Colonic mucosa (tissue), 4 donors: ENCODE measurements at places on chromosomes 1 and 21. TPM values are rescaled to one million over a fixed set of nuclear protein-coding genes. Genes with fewer than 3 reads are reported as not detected.

Gene TENT5C
- total RNA-seq, result 58.5 TPM

- H3K4me3 ChIP-seq, result no peak overlapping the region
- DNase-seq, result no peak
- peaks cover 5% of the 10 kb centered on the region for H3K36me3 ChIP-seq
- no peak overlapping the region for H3K27ac ChIP-seq
Measured at GRCh38 chr1:205610036-205610435, 21.8 kb downstream of the ELK4 start.

DNA sequence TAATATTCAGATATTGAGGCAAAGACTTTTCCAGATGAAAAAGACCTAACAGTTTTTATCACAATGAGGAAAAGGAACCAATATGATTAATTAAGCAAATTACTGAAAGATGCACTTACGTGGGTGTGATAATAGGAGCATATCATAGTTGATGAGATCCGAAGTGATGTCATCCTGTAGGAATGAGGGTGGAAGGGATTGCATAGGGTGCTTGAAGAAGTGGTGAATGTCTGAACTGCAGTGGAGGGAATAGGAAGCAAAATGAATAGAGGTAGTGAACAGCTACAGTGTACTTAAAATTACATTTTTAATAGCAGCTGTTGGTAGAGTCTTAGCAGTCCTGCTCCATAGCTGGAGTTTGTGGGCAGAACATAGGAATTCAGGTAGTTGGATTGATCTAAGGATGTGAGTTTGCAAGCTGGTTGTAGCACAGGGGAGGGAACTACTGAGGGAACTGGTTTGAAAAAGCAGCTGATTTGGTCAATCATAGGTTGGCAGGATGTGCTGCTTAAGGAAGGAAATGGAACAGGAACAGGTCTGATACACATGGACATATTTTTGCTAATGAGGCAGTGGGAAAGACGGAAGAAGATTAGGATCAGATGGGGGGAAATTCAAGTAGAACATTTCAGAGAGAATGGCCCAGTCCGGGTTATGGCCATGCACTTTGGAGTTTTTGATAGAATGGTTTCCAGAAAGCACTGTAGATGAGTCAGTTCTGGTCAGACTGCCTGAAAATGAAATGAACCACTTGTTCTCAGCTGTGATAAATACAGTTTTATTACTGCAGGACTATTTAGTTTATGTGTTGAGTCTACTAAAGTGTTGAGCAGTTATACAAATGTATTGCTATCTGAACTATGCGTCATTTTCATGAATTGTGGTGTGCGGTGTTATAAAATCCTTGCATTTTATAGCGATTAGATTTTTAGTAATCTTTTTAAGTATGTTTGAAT is 155.8 kb downstream of the RYR2 start:
- no peak for DNase-seq
- no peaks in the 10 kb centered on the region for H3K27me3 ChIP-seq
- no peak overlapping the region for H3K27ac ChIP-seq

Gene PLA2G4A
- 3.1 TPM for total RNA-seq

- no peak for DNase-seq
- peaks cover 11% of the 10 kb centered on the region for H3K4me1 ChIP-seq
- H3K36me3 ChIP-seq, result no peaks in the 10 kb centered on the region
- no peak overlapping the region for H3K27ac ChIP-seq
- no peaks in the 10 kb centered on the region for H3K27me3 ChIP-seq
Measured at GRCh38 chr1:169513208-169513607, 27.5 kb upstream of the SLC19A2 start.

DNA sequence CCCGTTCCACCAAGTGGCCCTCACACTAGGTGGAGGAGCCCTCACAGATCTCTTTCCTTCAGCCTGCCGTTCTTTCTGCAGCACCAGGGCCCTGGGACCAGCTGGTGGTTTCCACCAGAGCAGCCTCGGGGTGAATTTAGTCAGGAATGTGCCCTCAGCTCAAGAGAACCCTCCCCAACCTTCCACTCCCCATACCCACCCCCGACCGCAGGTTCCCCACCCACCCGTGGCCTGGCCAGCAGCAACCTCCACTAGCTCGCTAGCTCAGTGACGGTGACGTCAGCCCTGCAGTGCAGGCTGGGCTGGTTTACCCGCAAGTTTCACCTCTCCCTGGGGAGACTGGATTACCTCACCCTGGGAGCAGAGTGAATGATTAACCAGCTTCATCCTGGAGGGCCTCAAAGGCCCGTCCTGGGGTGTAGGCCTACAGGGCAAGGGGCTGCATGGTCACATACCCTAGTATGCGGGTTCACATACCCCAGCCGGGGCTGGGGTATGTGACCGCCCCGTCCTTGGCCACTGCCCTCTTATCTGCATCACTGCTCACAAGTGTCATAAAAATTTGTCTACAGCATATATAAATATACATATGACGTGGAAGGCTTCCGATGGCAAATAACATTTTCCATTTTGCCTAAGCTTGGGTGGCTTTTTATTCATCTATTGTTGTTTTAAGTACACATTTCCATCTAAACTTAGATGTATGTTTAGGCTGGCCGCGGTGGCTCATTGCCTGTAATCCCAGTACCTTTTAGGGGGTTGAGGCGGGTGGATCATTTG is 24.5 kb downstream of the ELF3 start:
- H3K4me1 ChIP-seq, result no peaks in the 10 kb centered on the region
- H3K27ac ChIP-seq, result peak overlapping the region; percentile 69

Gene ATAD3C
- 0.64 TPM for total RNA-seq

GRCh38 chr1:172883387-172883791 is 167.4 kb downstream of the TNFSF18 start:
- H3K4me3 ChIP-seq, result no peak overlapping the region
- H3K36me3 ChIP-seq, result no peaks in the 10 kb centered on the region
- H3K27me3 ChIP-seq, result no peaks in the 10 kb centered on the region
- no peaks in the 10 kb centered on the region for H3K4me1 ChIP-seq
- no peak for DNase-seq

Gene ARHGAP29
- 2.5 TPM for total RNA-seq

- no peaks in the 10 kb centered on the region for H3K4me1 ChIP-seq
- no peak overlapping the region for H3K4me3 ChIP-seq
- DNase-seq, result no peak
- H3K36me3 ChIP-seq, result no peaks in the 10 kb centered on the region
- no peak overlapping the region for H3K27ac ChIP-seq
Measured at GRCh38 chr1:185420588-185421081, 103.6 kb upstream of the IVNS1ABP start.

DNA sequence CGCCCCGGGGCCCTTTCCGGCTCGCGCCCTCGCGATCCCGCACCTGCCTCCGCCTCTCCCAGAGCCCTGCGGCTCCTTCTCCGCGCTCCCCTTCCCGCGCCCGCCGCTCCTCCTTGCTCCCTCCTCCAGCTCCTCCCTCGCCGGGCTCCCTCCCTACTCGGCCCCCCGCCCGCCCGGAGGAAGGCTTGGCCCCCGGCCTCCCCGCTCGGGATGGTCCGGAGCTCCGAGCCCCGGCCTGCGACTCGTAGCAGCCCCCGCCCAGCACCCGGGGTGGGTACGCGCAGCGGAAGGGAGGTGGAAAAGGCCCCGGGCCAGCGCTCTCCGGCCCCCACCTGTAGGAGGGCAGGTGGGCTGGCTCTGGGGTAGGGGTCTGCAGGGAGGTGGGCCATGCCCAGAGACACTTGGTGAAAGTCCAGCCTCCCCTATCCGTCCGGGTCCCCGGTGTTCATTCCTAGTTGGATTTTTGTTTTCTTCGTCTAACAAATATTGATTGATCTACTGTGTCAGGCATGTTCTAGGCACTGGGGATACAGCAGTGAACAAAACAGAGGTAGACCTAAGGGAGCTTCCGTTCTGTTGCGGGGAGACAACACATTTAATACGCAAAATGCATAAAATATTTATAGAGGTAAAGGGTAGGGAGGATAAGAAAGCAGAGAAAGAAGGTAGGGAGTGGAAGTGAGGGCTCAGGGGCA is at the start of gene HTR1D:
Gene HTR1D (minus strand): TSS at position 82 of the 695 bp plus-strand sequence. CDS start 23,283 bp downstream, outside the sequence.
- H3K27ac ChIP-seq, result no peak within 1 kb of the TSS
- no peak for DNase-seq
- no peaks in the 10 kb centered on the region for H3K36me3 ChIP-seq
- H3K4me3 ChIP-seq, result peak within 1 kb of the TSS; percentile 51
- peaks cover 21% of the 10 kb centered on the region for H3K27me3 ChIP-seq

DNA sequence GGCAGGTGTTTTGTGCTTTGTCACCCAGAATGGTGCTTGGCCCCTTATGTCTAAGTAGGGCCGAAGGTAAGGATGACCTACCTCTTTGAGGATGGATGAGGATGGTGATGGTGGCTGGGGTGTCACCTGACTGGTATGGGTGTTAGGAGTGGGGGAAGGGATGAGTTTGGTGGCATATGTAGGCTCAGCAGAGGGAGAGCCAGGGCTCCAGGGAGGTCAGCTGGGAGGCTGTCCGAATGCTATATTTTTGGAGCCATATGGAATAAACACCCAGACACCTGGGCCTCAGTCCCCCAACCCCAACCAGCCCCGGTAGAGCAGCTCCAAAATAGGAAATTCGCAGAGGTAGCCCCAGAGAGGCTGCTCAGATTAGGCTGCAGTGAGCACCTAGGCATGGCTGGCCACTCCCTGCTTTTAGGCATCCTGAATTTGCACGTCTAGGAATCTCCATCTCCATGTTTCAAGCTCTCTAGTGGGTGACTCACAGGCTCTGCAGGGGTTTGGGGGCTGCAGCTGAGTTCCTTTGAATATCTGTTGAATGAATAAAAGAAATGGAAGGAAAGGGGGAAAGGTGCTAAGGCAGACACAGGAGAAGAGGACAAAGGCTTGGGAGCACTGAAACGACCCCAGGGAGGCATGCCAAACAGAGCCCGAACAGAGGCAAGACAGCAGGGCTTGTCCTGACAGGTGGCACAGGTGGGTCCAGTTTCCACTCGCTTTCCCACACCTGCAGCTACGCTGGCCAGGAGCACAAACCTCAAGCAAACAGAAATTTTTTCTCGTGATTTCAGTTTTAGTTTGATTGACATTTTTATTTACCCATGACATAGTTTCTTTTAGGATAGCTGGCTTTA is 135.3 kb upstream of the EDN2 start:
- no peaks in the 10 kb centered on the region for H3K4me1 ChIP-seq
- no peaks in the 10 kb centered on the region for H3K27me3 ChIP-seq
- no peaks in the 10 kb centered on the region for H3K36me3 ChIP-seq
- DNase-seq, result no peak
- no peak overlapping the region for H3K27ac ChIP-seq
- no peak overlapping the region for H3K4me3 ChIP-seq

- H3K4me1 ChIP-seq, result no peaks in the 10 kb centered on the region
- peak overlapping the region; percentile 51 for H3K27ac ChIP-seq
Measured at GRCh38 chr1:24190983-24191461, 3.9 kb upstream of the IFNLR1 start.

DNA sequence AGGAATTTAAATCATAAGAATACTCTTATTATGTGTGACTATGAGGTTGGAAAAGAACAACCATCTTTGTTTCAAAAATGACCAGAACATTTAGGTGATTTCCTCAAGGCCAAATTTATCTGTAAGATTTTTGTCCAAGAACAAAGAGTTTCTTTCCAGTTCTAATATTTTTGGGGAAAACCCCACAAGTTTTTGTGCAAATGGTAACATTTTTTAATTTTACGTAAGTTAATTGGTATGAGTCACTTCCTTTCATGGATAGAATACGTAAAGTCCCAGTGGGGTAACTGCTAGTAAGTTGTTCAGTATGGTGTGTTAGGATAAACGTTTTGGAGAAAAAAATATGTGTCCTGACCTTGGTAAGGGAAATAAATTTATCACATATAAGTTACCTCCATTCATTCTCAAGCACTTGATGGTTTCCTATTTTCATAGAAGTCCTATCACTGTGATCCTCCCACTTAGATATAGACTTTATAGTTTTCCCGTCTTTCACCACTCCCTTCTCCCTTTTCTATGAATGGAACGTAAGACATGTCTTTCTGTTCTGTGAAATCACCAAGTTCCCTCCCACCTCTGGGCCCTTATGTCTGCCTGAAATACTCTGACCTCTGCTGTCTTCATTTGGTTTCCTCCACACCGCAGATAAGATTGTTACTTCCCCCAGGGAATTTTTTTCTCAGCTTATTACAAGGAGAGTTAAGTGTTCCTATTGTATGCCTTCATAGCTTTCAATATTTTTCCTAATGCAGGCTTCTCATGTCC is 34.9 kb upstream of the TSNAX start:
- no peak for DNase-seq
- H3K27me3 ChIP-seq, result no peaks in the 10 kb centered on the region
- H3K36me3 ChIP-seq, result no peaks in the 10 kb centered on the region
- H3K4me3 ChIP-seq, result no peak overlapping the region
- no peak overlapping the region for H3K27ac ChIP-seq

DNA sequence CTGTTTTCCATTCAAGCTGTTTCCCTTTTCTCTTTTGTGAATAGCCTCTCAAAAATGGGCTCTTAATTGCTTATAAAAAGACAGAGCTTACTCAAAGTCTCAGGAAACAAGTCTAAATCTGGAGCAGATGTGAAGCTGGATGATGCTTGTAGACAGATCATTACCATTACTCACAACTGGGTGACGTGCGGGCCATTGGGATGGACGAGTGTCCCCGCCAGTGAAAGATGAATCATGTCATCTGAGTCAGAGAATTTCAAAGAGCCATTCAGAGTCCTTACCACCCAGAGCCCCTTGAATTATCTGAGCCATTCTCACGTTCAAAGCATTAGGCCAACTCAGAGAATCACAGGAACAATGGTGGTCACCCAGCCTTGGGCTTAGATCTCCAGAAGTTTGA is 134.6 kb downstream of the HUNK start:
- no peaks in the 10 kb centered on the region for H3K4me1 ChIP-seq
- no peaks in the 10 kb centered on the region for H3K27me3 ChIP-seq
- DNase-seq, result no peak
- H3K36me3 ChIP-seq, result no peaks in the 10 kb centered on the region

GRCh38 chr1:62844030-62844429 is 60.1 kb downstream of the ATG4C start:
- H3K4me1 ChIP-seq, result no peaks in the 10 kb centered on the region
- H3K27ac ChIP-seq, result no peak overlapping the region
- H3K27me3 ChIP-seq, result no peaks in the 10 kb centered on the region
- no peak overlapping the region for H3K4me3 ChIP-seq
- DNase-seq, result no peak
- H3K36me3 ChIP-seq, result no peaks in the 10 kb centered on the region

GRCh38 chr1:196467230-196467925 is 140.9 kb downstream of the KCNT2 start:
- H3K27me3 ChIP-seq, result no peaks in the 10 kb centered on the region
- no peak overlapping the region for H3K4me3 ChIP-seq

Gene ZFP69B
- 1.9 TPM for total RNA-seq

DNA sequence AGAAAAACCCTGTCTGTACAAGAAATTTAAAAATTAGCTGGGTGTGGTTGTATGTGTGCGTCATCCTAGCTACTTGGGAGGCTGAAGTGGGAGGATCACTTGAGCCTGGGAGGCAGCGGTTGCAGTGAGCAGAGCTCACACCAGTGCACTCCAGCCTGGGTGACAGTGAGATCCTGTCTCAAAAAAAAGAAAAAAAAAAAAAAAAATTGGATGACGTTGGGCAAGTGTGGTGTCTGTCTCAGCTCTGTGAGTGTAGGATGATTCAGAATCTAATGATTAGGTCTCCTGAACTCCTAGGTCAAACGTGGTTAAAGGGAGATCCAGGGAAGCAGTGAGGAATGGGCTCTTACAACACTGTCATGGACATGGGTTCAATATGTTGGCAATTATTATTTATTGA is 435.9 kb downstream of the KIF26B start:
- H3K36me3 ChIP-seq, result no peaks in the 10 kb centered on the region
- no peak for DNase-seq
- H3K4me1 ChIP-seq, result no peaks in the 10 kb centered on the region
- H3K27me3 ChIP-seq, result no peaks in the 10 kb centered on the region
- no peak overlapping the region for H3K27ac ChIP-seq

GRCh38 chr1:90114521-90115141 is 119.7 kb downstream of the ZNF326 start:
- no peaks in the 10 kb centered on the region for H3K27me3 ChIP-seq
- H3K27ac ChIP-seq, result no peak overlapping the region
- no peak for DNase-seq
- no peaks in the 10 kb centered on the region for H3K4me1 ChIP-seq
- H3K36me3 ChIP-seq, result no peaks in the 10 kb centered on the region
